ENCODE measurements at places on chromosomes 2 and 18. TPM values are rescaled to one million over a fixed set of nuclear protein-coding genes. Genes with fewer than 3 reads are reported as not detected.

DNA sequence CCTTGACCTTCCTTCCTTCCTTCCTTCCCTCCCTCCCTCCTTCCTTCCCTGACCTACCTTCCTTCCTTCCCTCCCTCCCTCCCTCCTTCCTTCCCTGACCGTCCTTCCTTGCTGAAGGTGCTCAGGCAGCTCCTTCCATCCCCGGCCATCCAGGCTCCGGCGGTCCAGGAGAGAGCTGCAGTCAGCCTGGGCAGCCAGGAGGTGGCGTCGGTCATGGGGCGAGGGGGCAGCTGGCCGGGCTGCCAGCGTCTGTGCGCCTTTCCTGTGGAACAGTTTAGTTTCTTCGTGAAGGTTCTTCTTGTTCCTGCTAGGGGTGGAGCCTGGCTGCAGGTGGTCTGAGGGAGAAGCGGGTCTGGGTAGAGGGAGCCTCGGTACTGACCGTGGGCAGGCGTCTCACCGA, 15.7 kb downstream of the GPR35 start:
- no peaks in the 10 kb centered on the region for H3K27me3 ChIP-seq
- H3K27ac ChIP-seq = no peak overlapping the region
- H3K4me1 ChIP-seq = peaks cover 4% of the 10 kb centered on the region
- DNase-seq = no peak

DNA sequence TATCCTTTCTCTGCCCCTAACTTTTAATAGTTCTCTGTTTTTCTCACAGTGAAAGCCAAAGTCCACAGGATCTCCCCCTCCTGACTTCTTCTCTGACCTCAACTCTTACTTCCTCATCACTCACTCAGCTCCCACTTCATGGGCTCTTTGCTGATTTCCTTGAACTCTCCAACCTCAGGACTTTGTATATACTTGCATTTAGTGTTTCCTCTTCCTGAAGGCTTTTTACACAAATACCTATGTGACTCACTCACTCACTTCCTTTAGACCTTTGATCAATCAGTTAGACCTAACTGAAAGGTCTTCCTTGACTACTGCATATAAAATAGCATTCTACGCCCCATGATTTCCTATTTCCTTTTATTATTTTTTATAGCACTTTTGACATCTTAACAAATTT, 233.1 kb upstream of the MEX3C start:
- no peaks in the 10 kb centered on the region for H3K4me1 ChIP-seq
- no peaks in the 10 kb centered on the region for H3K27me3 ChIP-seq
- H3K27ac ChIP-seq = no peak overlapping the region
- H3K4me3 ChIP-seq = no peak overlapping the region

DNA sequence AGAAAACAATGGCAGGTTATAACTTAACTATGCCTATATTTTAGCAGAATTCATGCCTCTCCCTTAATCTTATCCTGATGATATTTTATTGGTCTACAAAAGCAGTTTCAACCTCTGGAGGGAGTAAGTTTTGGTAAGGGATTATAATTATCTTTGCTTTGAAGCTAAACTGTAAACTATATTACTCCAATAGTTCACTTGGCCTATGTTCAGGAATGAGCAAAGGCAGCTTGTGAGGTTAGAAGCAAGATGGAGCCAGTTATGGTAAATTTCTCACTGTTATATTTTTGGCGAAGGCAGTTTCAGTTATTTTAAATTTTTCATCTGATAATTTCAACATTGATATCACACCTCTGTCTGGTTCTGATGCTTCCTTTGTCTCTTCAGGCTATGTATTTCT, 192.5 kb upstream of the RGPD4 start:
- no peak overlapping the region for H3K27ac ChIP-seq
- H3K4me1 ChIP-seq = no peaks in the 10 kb centered on the region
- DNase-seq = no peak
- H3K36me3 ChIP-seq = no peaks in the 10 kb centered on the region
- no peak overlapping the region for H3K4me3 ChIP-seq
- no peaks in the 10 kb centered on the region for H3K27me3 ChIP-seq

GRCh38 chr2:112255875-112256274, 1.0 kb upstream of the ZC3H8 start:
- no peak overlapping the region for H3K4me3 ChIP-seq
- peaks cover 13% of the 10 kb centered on the region for H3K4me1 ChIP-seq
- no peak overlapping the region for H3K27ac ChIP-seq
- DNase-seq = no peak

GRCh38 chr2:64423303-64423702, 30.7 kb upstream of the LGALSL start:
- H3K4me3 ChIP-seq = no peak overlapping the region
- H3K27me3 ChIP-seq = no peaks in the 10 kb centered on the region
- no peaks in the 10 kb centered on the region for H3K36me3 ChIP-seq
- no peaks in the 10 kb centered on the region for H3K4me1 ChIP-seq
- H3K27ac ChIP-seq = no peak overlapping the region

DNA sequence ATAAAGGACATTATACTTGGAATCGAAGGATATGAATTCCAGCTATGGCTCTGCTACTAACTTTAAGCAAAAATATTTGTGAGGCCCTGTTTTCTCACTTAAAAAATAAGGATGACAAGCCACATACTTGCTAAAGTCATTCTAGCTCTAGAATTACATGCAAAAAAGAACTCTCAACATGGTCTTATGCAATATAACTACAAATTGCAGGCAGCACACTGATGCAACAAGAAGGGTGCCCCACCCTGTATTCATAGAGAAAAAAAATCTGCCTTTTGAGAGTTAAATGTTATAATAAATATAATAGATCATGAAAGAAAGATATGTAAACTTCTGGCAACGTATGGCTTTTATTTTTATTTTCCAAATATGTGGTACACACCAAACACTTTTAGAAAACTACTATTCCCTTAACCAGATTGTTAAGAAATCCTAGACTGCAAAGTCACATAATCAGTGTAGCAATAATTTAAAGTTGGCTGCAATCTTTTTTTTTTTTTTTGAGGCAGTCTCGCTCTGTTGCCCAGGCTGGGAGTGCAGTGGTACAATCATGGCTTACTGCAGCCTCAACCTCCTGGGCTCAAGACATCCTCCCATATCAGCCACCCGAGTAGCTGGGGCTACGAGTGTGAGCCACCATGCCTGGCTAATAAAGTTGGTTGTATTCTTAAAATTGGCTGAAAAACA, 40.2 kb upstream of the WDSUB1 start:
- H3K27ac ChIP-seq = no peak overlapping the region
- H3K36me3 ChIP-seq = no peaks in the 10 kb centered on the region
- no peak overlapping the region for H3K4me3 ChIP-seq
- H3K27me3 ChIP-seq = no peaks in the 10 kb centered on the region
- DNase-seq = no peak
- H3K4me1 ChIP-seq = no peaks in the 10 kb centered on the region

GRCh38 chr2:30684516-30684915, 122.7 kb downstream of the CAPN13 start:
- H3K4me1 ChIP-seq = no peaks in the 10 kb centered on the region
- H3K36me3 ChIP-seq = no peaks in the 10 kb centered on the region
- no peak overlapping the region for H3K27ac ChIP-seq
- DNase-seq = no peak
- H3K27me3 ChIP-seq = no peaks in the 10 kb centered on the region

DNA sequence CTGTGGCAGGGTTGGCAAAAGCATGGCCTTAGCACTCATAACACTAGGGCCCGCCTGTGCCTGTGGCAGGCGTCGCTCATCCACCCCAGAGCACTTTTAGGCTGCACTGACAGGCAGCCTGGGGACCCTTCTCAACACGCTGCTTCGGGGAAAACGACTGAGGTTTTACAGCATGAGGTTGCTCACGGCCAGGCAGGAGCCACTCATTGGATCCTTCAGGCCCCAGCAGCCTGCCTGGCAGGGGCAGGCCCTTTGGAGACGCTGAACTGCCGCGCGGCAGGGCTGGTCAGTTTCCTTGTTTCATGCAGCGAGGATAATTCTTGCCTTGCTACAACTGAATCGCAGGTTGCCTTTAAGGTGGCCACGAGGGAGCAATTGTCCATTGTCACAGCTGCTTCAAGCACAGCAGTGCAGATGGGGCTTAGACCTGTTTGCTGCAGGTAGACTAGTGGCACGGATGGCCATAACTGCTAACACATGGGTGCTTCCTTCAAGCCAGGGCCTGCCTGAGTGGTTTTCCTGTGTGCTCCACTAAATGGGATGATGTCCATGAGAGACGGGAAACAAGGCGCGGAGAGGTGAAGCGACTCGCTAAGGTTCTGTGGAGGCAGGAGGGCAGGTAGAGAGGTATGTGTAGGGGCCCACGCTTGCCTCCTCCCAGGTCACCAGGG, 49.9 kb upstream of the HS6ST1 start:
- no peaks in the 10 kb centered on the region for H3K27me3 ChIP-seq
- no peak overlapping the region for H3K27ac ChIP-seq
- DNase-seq = no peak
- H3K4me1 ChIP-seq = peaks cover 22% of the 10 kb centered on the region

DNA sequence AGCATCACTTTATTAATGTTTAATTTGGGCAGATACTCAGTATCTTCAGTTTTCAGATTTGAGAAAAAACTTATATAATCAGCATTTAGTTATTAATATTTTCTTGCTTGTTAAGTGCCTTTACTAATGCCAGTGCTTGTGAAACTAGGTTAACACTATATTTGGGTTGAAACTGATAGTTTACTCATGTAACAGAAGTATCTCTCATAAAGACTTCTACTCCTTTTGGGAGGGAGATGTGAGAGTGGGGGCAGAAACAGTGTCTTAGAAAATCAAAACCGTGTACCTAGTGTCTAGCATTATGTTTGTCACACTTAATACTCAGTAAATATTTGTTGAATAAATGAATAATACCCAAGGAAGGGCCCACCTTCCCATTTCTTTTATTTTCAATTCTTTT, 129.5 kb downstream of the MSTN start:
- no peak overlapping the region for H3K27ac ChIP-seq
- no peak overlapping the region for H3K4me3 ChIP-seq
- no peaks in the 10 kb centered on the region for H3K4me1 ChIP-seq
- no peaks in the 10 kb centered on the region for H3K36me3 ChIP-seq
- H3K27me3 ChIP-seq = no peaks in the 10 kb centered on the region
- DNase-seq = no peak

GRCh38 chr2:26442301-26442700, 35.6 kb downstream of the OTOF start:
- H3K36me3 ChIP-seq = no peaks in the 10 kb centered on the region
- H3K4me1 ChIP-seq = no peaks in the 10 kb centered on the region
- DNase-seq = no peak
- no peaks in the 10 kb centered on the region for H3K27me3 ChIP-seq
- no peak overlapping the region for H3K27ac ChIP-seq
- H3K4me3 ChIP-seq = no peak overlapping the region

- peaks cover 23% of the 10 kb centered on the region for H3K4me1 ChIP-seq
- H3K36me3 ChIP-seq = no peaks in the 10 kb centered on the region
- H3K27ac ChIP-seq = peak within 1 kb of the TSS; percentile 11
- DNase-seq = peak; percentile 25
- peak within 1 kb of the TSS; percentile 61 for H3K4me3 ChIP-seq
These were observed at the start of gene PDCD1 for GRCh38 chr2:241858206-241859016. TSS of gene PDCD1 (minus strand) at chr2:241858894. CDS start at chr2:241858838, 56 bp downstream.

DNA sequence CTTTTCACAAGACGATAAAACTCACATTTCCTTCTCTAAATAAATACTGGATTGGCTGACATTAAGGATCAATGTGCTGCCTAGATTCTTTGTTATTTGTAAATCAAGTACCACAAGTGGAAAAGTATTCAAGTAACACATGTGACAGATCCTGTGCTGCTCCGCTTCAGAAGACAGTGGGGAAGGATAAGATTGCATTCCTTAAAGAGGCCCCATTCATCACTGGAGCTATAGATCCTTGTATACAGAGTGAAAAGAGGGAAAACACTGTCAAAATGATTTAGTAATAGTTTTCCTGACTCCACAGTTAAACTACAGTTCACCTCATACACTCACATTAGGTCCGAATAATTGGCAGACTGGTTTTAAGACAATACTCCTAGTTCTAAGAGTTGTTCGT, 108.0 kb upstream of the CSRNP3 start:
- H3K36me3 ChIP-seq = no peaks in the 10 kb centered on the region
- no peaks in the 10 kb centered on the region for H3K4me1 ChIP-seq
- H3K4me3 ChIP-seq = no peak overlapping the region
- DNase-seq = no peak
- H3K27ac ChIP-seq = no peak overlapping the region

DNA sequence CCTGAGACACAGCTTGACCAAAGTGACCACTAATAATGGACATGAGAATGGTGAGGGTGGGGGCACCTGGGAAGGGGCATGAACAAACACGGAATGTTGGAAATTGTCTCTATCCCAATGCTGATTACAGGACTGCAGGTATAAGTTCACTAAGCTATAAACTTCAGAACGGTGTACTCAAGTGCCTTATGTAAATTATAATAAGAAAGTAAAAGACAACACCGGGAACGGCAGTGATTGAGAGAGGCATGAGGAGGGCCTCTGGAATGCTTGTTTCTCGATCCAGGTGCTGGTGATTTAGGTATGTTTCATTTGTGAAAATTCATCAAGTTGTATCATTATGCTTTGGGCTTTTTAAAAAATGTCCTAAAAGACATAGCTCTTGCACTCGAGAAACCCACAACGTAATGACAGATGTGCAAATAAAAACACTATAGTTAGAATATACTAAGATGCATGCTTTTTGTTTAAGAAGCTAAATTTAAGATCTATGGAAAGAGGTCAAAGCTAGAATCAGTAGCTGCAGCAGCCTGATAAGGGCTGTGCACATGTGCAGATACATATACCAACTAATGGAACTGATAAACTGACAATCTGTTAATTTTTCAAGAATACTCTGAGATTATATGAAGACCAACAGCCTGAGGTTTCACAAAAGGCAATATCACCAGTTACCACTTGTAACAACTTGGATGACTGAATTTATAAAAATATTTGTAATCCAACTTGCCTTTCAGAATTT, 7.6 kb downstream of the HIBCH start:
- no peak overlapping the region for H3K27ac ChIP-seq
- H3K4me1 ChIP-seq = no peaks in the 10 kb centered on the region
- no peaks in the 10 kb centered on the region for H3K27me3 ChIP-seq
- no peak overlapping the region for H3K4me3 ChIP-seq

- no peak overlapping the region for H3K27ac ChIP-seq
- H3K36me3 ChIP-seq = no peaks in the 10 kb centered on the region
These were observed 10.2 kb downstream of the BOK start for GRCh38 chr2:241568726-241569125.

- H3K4me1 ChIP-seq = no peaks in the 10 kb centered on the region
- H3K4me3 ChIP-seq = peak overlapping the region; percentile 9
- DNase-seq = no peak
- no peaks in the 10 kb centered on the region for H3K36me3 ChIP-seq
- no peak overlapping the region for H3K27ac ChIP-seq
- peaks cover 7% of the 10 kb centered on the region for H3K27me3 ChIP-seq
These were observed 327 bp downstream of the LTBP1 start for GRCh38 chr2:32947076-32947483.

ADAM23 gene
- 2.5 TPM for total RNA-seq

TNFRSF11A gene
- total RNA-seq = 3.2 TPM

ZBTB7C gene
- total RNA-seq = 0.51 TPM

GULP1 gene
- total RNA-seq = not detected

WDFY1 gene
- 29.9 TPM for total RNA-seq

PLA2R1 gene
- total RNA-seq = not detected

IL1B gene
- 0.17 TPM for total RNA-seq
